Hippocampal formation (tissue), 2 donors: ENCODE measurements at places on chromosomes 2 and 18.

DNA sequence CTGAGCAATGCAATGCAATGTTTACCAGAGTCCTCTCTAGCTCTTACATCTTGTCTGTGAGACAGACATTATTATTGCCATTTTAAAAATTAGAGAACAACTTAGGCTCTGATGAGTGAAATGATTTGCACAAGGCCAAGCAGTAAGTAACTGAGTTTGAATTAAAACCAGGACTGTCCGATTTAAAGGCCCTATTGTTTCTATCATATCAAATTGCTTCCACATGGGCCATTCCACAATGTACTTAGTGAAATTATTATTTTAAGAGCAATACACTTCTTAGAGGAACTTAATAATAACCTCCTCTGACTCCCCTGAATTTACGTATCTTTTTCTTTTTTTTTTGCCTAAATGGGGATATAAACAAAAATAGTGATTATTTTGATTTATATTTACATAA, 64.6 kb downstream of the PLCL1 start:
- no peak for DNase-seq

- DNase-seq, result no peak
Measured at GRCh38 chr2:234025466-234025865, 25.0 kb upstream of the SPP2 start.

DNA sequence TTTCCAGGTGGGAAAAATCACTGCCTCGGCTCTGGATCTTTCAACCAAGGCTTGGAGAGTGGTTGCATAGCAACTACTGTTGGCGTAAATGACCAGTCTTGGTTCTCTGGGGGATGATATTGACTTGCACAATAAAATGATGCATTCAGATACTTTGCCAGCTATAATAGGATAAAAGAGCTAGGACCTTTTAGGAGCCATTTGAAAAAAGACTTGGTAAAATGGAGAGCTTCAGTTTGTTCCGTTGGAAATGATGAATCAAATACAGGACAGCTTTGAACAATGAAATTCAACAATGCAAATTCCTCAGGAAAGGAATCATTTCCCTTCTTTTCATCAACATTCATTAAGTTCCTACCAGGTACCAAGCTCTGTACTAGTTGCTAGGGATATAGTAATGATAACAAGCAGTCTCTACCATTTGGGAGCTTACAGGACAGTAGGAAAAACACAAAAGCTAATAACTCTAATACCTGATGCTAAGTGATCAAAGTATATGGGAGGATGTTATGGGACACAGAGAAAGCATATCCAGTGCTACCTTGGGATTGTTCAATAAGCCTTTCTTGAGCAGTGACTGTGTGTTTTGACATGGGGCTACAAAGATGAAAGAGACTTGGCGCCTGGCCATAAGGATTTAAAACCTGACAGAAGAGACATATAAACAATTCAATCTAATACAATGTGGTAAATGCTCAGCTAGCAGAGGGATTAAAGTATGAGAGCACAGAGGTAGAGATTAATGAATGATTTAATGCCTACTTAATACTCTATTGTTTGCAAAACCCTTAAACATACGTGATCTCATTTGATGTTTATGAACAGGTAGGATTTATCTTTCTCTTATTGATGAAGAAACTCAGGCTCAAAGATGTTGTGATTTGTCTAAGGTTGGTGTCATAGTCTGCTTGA, 110.7 kb downstream of the QPCT start:
- no peak for DNase-seq

DNA sequence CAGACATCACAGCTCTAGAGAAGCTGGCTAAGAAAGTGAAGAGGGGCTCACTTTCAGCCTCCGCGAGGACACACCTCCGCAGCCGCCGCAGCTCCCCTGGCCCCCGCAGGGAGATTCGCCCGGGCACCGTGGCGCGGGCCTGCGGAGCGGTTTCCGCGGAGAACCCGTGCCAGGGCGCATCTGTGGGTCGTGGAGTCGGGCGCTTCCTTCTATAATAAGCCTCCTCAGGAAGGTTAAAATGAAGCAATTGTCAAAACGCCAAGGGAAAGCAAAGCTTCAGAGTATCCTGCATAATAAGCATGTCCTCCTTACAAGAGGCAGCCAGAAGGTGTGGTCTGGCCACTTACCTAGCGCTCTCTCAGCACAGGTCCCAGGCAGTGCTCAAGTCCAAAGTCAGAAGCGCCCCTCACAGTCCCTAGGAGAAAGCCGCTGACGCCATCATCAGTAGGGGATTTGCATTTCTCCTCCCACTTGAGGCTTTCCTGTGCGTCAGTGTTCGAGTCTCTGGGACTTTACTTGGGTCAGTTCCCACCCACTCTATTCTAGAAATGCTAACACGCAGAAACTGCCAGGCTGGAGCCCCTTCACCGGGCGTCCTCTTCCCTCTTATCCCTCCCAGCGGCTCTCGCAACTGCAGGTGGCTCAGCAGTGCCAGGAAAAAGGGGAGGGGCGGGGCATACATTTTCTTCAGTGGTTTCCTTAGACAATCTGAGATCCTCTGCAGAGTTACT, at the start of gene STAT4:
Gene STAT4 (minus strand): TSS at position 395 of the 731 bp plus-strand sequence. CDS start 2,791 bp downstream, outside the sequence.
- DNase-seq, result no peak

DNA sequence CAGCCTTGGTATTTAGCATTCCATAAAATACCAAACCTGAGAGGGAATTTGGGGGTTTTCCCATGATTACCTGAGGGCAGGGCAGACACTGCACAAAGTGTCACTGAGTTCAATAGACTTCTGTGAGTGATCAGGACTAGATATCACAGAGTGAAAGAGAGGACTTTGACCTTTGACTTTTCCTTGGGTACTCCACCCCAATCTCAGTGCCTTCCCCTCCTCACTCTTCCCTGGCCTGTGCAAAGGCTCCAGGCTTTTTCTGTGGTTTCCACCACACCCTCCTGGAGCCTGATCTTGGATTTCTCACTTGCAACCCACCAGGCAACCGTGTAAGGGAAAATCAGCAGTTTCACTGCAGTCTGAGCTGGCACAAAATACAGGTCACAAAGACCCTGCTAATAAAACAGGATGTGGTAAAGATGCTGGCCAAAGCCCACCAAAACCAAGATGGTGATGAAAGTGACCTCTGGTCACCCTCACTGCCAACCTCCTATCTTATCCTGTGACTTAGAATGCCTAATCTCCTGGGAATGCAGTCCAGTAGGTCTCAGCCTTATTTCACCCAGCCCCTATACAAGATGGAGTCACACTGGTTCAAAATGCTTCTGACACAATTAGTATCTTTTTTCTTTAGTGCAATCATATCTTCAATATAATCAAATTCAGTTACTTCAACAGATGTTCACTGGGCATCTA, 64.0 kb downstream of the BOD1L2 start:
- DNase-seq, result no peak

DNA sequence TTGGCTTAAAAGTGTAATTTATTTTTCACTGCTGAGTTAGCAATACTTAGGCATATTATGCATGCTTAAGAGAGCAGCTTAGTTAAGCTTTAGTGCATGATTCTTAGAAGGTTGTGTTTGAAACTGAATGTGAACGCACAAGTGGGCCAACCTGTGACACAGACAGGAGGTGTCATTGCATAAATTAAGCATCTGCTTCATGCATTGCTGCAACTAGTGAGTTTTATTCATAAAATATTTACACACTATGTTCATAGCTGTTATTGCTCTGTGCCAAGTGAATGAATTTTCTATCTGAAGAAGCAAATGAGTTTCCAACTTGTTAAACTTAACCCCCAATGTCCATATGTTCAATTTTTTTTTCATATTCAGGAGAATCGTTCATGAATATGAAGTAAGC, 806.4 kb downstream of the GALR1 start:
- no peak for DNase-seq

DNA sequence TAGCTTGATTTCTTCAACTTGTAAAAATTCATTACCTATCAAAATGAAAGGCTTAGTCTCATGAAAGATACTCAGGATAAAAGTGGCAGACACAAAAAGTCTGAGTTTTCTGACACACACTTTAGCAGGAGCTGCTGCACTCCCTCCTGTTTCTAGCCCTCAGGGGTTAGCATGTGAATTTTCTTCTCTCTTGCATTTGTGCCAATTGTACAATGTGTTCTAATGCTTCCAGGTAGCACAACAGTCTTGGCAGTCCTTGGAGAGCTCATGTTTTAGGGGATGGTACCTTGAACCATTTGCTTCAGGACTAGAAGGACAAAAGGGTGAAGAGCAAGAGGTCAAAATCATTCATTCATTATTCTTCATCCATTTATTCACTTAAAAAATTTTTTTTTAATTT, 316.8 kb downstream of the AFF3 start:
- DNase-seq, result no peak

GRCh38 chr2:70549064-70549710, 4.4 kb downstream of the TGFA start:
- no peak for DNase-seq

DNA sequence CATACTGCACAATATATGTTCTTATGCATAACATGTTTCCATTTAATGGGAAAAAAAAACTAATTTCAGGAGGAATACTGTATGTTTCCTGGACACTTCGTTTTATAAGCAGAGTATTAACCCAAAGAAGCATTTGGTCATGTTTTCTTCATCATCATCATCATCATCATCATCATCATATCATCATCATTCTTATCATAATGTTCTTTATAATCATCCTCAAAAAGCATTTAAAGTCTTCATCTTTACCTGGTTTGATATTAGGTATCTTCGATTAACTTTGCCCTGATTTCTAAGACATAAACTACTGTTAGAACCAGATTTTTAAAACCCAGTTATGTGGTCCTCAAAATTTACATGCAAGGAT, 47.9 kb downstream of the ZEB2 start:
- DNase-seq, result no peak

GRCh38 chr2:105777506-105778055, 32.9 kb downstream of the NCK2 start:
- no peak for DNase-seq

GRCh38 chr2:215022418-215022817, 116.0 kb downstream of the ABCA12 start:
- no peak for DNase-seq

- no peak for DNase-seq
Measured at GRCh38 chr2:156483741-156484173, 47.6 kb downstream of the GPD2 start.

- DNase-seq, result no peak
Measured at GRCh38 chr18:70293166-70293565, 4.3 kb downstream of the SOCS6 start.

DNA sequence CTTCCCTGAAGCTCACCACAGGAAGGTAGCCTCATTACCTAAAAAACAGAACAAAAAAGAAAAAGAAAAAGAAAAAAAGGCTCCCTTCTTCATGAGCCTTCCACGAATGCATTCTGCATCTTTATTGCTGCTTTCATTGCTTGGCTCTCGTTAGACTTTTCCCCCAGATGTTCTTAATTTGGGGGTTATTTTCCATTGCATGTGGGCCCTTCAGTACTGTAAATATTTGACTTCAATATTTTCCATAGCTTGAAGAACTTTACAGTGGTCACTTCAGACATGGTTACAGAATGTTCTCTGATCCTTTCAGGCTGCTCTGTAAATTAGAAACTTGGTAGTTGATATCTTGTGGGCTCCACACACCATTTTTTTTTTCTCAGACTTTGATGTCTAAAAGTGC, 65.6 kb upstream of the COPS8 start:
- no peak for DNase-seq

DNA sequence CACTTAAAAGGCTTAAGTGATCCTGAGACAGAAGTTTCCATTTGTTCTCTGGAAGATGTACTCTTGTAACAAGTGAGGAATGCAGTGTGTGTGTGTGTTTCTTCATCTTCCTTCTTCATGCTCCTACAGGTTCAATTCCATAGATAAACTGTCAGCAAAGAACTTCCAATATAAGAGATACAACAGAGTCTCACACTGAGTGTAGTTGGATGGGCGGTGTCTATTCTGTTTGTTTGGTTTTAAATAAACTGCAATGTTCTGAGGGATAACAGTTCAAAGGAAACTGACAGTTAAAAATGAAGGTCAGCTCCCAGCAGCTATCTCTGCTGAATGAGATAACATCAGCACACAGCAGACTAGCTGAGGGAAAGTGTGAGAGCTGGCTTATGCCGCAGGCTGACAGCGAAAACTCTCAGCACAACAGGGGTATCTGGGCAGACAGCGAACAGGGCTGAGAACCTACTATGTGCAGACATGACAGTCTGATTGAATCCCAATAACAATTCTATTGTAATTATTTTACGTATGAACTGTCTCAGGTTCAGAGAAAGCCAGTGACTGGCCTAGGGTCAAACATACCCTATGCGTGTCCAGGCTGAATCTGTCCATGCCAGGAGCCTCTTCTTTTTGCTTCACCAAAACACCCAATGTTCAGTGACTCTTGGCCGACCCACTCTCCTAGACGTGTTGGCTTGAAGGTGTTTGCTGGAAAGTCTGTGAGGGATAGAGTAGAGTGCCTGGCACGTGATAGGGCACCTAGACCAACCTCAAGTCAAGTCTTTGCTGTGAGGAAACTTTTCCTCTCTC, 201.9 kb upstream of the TRIB2 start:
- DNase-seq, result no peak

DNA sequence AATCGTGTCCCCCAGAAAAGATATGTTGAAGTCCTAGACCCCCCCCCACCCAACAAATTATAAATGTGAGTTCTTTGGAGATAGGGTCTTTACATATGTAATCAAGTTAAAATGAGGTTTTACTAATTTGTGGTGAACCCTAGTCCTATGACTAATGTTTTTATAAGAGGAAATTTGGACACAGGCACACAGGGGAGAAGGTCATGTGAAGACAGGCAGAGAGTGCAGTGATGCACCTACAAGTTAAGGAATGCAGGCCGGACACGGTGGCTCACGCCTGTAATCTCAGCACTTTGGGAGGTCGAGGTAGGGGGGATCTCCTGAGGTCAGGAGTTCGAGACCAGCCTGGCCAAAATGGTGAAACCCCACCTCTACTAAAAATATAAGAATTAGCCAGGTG, 5.8 kb upstream of the PMAIP1 start:
- no peak for DNase-seq

DNA sequence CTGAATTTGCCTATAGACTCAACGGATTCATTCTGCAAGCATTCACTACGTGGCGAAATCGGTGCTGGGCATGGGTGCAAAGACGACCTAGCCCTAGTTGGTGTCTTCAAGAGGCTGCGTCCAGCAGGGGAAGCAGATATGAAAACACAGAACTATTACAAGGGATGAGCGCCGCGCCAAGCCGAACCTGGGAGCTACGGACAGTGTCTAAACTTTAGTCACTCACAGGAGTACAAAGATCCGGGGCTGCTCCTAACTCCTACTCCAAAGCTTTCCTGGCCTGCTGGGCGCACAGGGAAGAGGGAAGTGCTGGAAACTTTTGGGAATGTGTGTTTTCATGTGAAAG, 732 bp upstream of the ANXA4 start:
- DNase-seq, result no peak

GRCh38 chr2:18531194-18531593, 29.3 kb downstream of the RDH14 start:
- DNase-seq, result no peak

GRCh38 chr2:46958431-46959017, 42.9 kb upstream of the MCFD2 start:
- DNase-seq, result no peak

GRCh38 chr2:17136877-17137276, 381.4 kb downstream of the RAD51AP2 start:
- no peak for DNase-seq

- no peak for DNase-seq
Measured at GRCh38 chr2:46232860-46233259, 64.3 kb upstream of the EPAS1 start.

GRCh38 chr2:118198268-118198667, 110.0 kb downstream of the INSIG2 start:
- no peak for DNase-seq
